ENCODE measurements at places on chromosomes 7 and 10.

GRCh38 chr10:48964038-48964437 is 24.4 kb upstream of the LRRC18 start:
- DNase-seq: no peak

GRCh38 chr10:12980713-12981306 is 20.7 kb downstream of the CCDC3 start:
- DNase-seq: no peak

DNA sequence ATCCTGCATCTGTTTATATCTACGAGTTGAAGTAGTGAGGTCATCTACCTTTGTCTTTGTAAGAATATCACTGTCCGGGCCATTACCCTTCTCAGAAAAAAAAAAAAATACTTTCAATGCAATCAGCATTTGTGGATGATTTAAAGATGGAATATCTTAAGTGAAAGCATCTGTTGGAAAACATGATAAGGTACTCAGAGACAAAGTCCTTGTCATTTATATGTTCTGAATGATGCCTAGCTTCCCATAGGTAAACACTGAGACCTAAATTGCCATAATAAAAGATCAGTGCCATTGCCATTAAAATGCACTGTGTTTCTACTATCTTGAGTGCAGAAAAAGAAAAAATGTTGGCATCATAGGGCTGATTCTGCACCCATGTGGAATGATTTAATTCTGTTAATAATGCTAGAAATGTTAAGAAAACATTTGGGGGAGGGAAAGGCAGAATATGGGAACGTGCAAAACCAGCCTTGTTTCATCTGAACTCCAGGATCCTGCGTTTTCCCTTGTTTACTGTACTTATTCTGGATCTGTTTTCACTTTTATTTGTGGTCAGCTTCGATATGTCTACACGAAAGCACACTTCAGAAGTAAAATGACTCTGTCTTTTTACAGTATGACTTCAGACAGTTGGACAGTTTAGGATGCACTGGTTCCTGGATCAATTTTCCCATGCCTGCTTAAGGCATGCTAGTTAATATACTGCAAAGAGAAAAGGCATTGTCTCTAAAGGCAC is 669.8 kb downstream of the SUGCT start:
- DNase-seq: no peak

DNA sequence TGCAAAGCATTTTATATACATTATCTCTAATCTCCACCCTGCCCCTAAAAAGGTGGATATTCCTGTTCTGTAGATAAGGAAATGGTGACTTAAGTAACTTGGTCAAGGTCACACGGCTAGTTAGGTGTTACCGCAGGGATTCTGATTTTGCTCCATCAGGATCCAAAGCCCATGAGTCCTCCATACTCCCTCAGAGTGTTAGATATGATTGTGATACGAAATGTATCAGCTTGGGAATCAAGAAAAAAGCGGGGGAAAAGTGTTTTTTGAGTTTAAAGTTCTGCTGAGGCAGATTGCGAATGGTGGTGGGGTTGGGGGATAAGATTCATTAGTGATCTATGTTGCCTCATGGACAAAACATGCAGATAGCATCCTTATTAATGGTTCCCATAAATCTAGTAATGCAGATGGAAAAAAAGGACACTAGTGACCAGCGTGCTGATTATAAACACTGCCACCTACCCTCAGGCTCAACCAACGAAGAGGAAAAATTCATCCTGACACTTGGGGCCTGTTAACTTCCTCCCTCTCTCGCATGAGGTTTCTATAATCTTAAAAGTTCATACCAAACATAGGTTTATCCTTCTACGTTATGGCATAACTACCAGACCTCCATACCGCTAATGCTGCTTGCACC is 2.3 kb downstream of the ICA1 start:
- DNase-seq: no peak

DNA sequence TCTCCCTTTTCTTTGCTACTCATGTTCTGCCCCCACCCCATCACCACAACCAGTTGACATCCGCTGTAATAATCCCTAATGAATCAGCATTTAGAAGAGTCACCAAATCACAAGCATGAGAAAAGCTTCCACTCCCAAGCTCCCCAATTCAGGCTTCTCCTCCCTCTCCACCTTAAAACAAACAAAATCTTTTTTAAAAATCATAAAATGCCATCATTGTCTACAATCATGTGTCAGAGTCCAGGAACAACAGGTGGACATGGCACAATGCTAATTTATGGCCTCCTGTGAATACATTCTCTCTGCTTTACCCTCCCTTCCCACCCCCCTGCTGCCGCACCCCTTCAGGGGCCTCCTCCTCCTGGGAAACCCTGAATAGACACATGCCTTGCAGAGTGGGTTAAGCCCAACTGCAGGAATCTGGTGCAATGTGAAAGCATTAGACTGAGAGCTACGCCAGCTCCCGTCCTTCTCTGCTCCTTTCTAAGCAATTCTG is 3.7 kb downstream of the LRRC4 start:
- no peak for DNase-seq

GRCh38 chr10:15461353-15462108 is 90.4 kb upstream of the FAM171A1 start:
- no peak for DNase-seq

- no peak for DNase-seq
Observed at GRCh38 chr10:126160971-126161630, 227.2 kb downstream of the ADAM12 start.

- DNase-seq: no peak
Observed at GRCh38 chr7:8605221-8605620, 171.8 kb downstream of the NXPH1 start.

DNA sequence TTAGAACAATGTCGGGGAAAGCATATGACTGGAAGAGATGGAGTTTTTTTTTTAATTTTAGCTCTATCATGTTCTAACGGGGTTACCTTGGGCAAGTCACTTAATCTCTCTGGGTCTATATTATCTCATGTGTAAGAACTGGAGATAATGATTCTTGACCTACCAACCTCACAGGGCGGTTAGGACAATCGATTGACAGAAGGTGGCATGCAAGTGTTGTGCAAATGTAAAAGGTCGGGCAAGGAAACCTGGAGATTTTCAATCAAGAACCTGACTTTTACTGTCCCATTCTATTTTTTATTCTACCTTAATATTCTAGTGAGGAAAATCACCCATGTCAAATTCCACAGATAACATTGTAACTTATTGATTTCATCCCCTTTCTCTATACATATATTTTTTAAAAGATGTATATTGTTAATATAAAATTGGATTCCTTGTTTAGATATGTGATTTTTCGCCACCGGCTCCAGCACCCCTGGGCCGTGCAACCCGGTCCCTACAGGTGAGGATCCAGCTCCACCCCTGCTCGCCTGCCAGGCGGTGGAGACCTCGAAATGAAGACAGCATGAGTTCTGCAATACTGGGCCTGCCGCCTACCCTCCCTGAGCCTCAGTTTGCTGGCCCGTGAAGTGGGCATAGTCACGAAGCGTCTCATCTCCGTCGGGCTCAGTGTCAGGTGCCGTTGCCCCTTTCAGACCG is 497.6 kb upstream of the PHF14 start:
- DNase-seq: no peak

GRCh38 chr7:24427048-24427447 is 143.1 kb downstream of the NPY start:
- DNase-seq: no peak

DNA sequence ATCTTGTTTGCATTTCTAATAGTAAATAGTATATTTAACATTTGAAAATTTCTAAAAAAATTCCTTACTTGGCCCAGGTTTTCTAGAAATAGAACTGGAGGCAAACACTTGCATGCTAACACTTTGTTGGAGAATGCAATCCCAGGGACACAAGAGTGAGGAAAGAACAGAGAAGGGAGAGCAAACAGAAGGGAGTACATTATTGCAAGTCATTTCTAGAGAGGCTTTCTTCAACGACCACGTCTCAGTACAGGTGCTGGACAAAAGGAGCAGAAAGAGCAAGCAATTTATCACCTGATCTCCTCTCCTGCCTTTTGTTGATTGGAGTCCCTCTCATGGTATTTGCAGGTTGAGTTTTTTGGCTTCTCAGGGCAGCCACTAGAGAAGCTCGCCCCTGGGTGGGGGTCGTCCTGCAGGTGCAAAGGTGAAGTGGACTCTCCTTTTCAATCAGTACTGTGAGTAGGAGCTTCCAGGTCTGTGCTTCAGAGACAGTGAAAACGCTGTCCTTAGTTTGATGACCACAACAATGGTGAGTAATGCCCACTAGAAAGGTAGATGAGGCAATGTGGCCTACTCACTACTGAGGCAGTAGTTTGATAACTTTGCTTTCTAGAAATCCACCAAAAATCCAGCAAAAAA is 5.2 kb downstream of the CPED1 start:
- DNase-seq: no peak

GRCh38 chr10:30027057-30028005 is 32.1 kb downstream of the JCAD start:
- peak; percentile 19 for DNase-seq

DNA sequence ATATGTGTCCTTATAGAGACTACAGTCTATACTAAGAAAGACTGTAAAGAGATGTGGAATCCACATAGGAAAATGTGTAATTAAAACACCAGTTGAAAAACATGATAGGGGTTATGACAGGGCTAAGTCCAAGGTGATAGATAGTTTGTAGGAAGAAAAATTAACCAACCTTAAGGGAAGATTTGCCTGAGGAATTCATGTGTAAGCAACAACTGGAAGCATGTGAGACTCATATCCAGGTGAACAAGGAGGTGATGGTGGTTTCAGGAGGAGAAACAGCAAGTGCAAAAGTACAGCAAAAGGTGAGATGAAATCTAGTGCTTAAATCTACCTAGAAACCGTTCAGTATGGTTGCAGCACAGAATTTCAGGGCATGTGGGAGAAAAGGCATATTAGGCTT is 216.7 kb upstream of the ETV1 start:
- no peak for DNase-seq

- DNase-seq: no peak
Observed at GRCh38 chr7:129786825-129787563, 165.8 kb downstream of the UBE2H start.

DNA sequence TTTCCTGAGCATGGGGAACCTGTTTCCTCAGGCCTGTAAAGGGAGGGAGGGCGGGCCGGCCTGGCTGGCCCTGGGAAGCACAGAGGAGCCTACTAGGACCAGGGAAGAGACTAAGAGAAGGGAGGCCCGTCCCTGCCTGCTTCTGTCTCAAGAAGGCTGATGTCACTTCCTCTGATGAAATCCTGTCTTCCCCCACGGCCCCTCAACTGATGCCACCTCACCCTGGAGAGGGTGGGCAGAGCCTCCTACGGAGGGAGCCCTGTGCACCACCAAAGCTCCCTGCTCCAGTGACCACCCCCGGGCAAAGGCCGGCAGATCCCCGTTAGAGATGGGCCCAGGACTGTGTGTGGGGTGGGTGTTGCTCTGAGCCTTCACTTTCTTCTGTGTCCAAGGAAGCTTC is 1.0 kb upstream of the PILRA start:
- DNase-seq: no peak

DNA sequence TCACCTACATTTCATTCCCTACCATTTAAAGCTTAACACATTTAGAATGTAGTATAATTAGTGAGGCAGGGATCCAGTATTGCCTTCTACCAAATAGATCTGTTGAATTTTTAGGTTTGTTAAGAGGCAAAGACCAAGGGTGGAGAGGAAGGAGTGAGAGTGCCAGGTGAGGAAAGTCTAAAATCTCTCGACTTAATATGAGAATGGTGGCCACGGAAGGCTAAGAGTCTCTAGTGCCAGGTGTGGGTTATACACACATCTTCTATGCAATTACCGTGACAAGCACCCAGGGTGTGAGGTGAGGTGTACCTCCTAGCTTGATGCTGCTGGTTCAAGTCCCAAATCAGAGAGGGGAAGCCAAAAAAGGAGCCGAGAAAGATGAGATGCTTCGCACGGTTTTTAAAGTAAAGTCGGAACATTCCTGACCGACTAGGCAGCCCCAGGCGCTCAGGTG is 439 bp downstream of the IQUB start:
- no peak for DNase-seq

DNA sequence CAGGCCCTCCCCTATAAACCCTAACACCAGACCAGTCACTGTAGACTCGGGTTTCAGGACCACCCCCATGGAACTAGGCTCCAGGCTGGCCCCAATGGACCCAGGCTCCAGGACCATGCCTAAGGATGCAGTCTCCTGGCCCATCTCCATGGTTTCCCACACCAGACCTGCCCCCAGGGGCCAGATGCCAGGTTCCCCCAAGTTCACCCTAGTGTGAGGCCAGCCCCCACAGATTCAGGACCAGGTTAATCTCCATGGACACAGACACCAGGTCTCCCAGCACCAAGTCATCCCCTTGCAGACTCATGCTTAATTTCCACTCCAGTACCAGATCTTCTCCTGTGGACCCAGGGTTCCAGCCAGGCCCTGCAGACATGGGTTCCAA is 103.8 kb upstream of the LANCL2 start:
- no peak for DNase-seq

GRCh38 chr7:48011951-48012350 is 17.0 kb downstream of the SUN3 start:
- DNase-seq: no peak

- DNase-seq: no peak
Observed at GRCh38 chr10:16792675-16793074, 24.5 kb downstream of the RSU1 start.

DNA sequence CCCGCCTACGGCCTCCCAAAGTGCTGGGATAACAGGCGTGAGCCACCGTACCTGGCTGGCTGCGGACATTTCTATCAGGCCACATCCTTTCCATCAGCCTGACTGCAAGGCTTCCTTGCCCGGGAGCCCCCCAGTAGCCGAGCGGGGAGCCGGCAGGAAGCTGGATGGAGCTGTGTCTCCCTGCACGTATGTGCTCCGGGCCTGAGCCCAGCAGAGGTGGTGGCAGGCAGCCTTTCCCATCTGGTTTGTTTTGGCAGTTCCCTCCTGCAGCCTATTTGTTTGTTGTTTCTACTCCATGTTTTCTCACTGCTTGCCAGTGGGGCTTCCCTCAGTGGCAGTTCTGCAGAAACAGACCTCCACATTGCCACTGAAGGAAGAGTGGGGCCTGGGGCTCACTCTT is 5.4 kb downstream of the POP7 start:
- no peak for DNase-seq

- DNase-seq: no peak
Observed at GRCh38 chr7:151252561-151252835, 4.0 kb upstream of the SMARCD3 start.

DNA sequence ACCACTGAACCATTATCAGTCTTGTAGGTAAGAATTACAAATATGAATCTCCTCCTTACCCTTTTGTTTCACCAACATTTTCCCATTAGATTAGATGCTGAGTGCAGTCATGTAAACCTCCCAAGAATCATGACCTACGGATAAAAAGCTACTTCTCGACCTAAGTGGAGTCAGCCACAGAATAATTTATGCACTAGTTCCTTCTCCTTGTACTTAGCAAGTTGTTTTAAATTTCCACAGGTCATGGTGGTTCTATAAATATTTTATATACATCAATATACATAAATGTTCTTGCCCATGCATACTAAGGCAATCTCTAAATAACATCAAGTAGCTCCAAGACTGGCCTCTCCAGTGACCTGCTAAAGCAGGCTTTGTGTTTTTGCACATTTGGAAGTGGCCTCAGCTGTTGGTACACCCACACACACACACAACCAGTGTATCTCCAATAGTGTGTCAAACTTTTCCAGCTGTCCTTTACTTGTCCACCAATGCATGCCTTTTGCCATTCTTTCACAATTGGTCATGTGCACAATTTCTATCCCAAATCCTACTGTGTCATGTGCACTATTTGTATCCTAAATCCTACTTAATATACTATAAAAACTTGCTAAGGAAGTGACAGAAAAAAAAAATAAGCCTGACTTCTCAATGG is 21.5 kb downstream of the LMOD2 start:
- DNase-seq: no peak
